ENCODE measurements at places on chromosomes 11 and 22. TPM values are rescaled to one million over a fixed set of nuclear protein-coding genes. Genes with fewer than 3 reads are reported as not detected.
A peak's percentile ranks its signal among the peaks of the same experiment; 100 is the strongest.

- no peak for DNase-seq
- H3K27ac ChIP-seq = no peak overlapping the region
- peaks cover 7% of the 10 kb centered on the region for H3K27me3 ChIP-seq
- no peaks in the 10 kb centered on the region for H3K36me3 ChIP-seq
- no peak overlapping the region for H3K4me3 ChIP-seq
Measured at GRCh38 chr11:112885744-112886433, 75.3 kb upstream of the NCAM1 start.

GRCh38 chr11:72758304-72758689 is 6.1 kb upstream of the ARAP1 start:
- H3K4me1 ChIP-seq = peaks cover 7% of the 10 kb centered on the region
- no peak for DNase-seq
- H3K36me3 ChIP-seq = no peaks in the 10 kb centered on the region
- no peak overlapping the region for H3K27ac ChIP-seq
- no peaks in the 10 kb centered on the region for H3K27me3 ChIP-seq
- no peak overlapping the region for H3K4me3 ChIP-seq

The GGT1 gene
- total RNA-seq = 2.4 TPM

GRCh38 chr11:126112547-126112946 is 49.9 kb upstream of the CDON start:
- no peak overlapping the region for H3K27ac ChIP-seq
- H3K4me3 ChIP-seq = no peak overlapping the region
- H3K4me1 ChIP-seq = peaks cover 32% of the 10 kb centered on the region
- H3K27me3 ChIP-seq = no peaks in the 10 kb centered on the region
- no peak for DNase-seq
- no peaks in the 10 kb centered on the region for H3K36me3 ChIP-seq

GRCh38 chr22:26550498-26551033 is 38.3 kb upstream of the TFIP11 start:
- peak overlapping the region; percentile 69 for H3K27ac ChIP-seq
- peaks cover 67% of the 10 kb centered on the region for H3K4me1 ChIP-seq
- no peaks in the 10 kb centered on the region for H3K36me3 ChIP-seq
- H3K27me3 ChIP-seq = no peaks in the 10 kb centered on the region
- DNase-seq = peak; percentile 62
- H3K4me3 ChIP-seq = no peak overlapping the region

- H3K4me1 ChIP-seq = no peaks in the 10 kb centered on the region
- no peaks in the 10 kb centered on the region for H3K36me3 ChIP-seq
- H3K27ac ChIP-seq = no peak overlapping the region
- no peaks in the 10 kb centered on the region for H3K27me3 ChIP-seq
- no peak for DNase-seq
Measured at GRCh38 chr11:59423835-59424234, 2.4 kb downstream of the OR5A2 start.

DNA sequence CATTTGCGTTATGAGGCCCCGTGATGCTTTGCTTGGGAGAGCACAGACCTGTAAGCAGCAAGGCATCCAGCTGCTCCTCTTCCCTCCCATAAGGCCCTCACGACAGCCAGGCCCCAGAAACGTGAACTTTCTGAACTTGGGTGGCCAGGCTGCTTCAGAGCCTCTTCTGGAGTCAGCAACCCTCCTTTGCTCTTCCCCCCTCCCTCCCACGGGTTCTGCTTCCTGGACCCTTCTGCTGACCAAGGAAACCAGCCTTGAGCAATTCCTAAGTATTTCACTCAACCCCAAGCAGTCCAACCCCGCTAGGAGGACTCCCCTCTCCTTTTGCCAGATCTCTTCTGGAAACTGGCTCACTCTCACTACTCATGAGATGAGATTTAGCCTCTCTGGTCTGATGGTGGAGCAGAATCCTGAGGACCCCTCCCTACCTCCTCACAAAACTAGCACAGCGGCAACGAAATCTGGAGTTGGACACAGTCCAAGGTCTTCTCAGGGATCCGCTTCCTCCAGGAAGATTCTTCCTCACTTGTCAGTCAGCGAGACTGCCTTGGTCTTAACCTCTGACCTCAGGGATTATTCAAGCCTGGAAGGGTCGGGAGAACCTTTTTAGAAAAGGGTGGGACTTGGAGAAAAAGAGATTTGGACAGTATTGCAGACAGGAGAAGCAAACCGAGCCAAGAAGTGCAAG is 86.2 kb downstream of the UBASH3B start:
- H3K27me3 ChIP-seq = no peaks in the 10 kb centered on the region
- H3K4me1 ChIP-seq = no peaks in the 10 kb centered on the region
- DNase-seq = peak; percentile 74
- peak overlapping the region; percentile 9 for H3K27ac ChIP-seq
- H3K36me3 ChIP-seq = no peaks in the 10 kb centered on the region

GRCh38 chr11:84142411-84142810 is 856.2 kb upstream of the CCDC90B start:
- H3K27me3 ChIP-seq = no peaks in the 10 kb centered on the region
- DNase-seq = no peak
- no peak overlapping the region for H3K4me3 ChIP-seq
- no peak overlapping the region for H3K27ac ChIP-seq
- no peaks in the 10 kb centered on the region for H3K4me1 ChIP-seq

GRCh38 chr11:47797633-47798032 is 30.5 kb upstream of the FNBP4 start:
- H3K27ac ChIP-seq = no peak overlapping the region
- H3K4me3 ChIP-seq = no peak overlapping the region
- DNase-seq = no peak
- peaks cover 89% of the 10 kb centered on the region for H3K36me3 ChIP-seq

GRCh38 chr11:14304601-14305000 is 54.4 kb downstream of the RRAS2 start:
- peaks cover 64% of the 10 kb centered on the region for H3K4me1 ChIP-seq
- no peaks in the 10 kb centered on the region for H3K27me3 ChIP-seq
- H3K4me3 ChIP-seq = no peak overlapping the region

DNA sequence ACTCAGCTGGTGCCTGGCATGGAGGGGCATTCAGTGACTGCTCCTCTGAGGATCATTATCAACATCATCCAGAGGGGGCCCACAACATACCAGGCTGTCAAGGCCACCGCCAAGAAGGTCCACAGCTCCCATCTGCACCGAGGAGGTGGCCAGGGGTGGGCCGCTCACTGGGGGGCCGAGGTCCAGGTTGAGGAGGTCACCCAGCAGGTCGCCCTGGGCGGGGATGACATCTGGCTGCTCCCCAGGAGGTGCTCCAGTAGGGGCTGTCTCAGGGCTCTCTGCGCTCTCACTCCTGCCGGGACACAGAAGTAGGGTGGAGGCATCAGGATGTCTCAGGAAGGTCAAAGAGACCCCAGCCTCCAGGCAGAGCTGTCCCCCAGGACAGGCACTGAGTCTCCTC is 25.1 kb upstream of the RASL10A start:
- H3K4me1 ChIP-seq = peaks cover 64% of the 10 kb centered on the region
- H3K27me3 ChIP-seq = no peaks in the 10 kb centered on the region
- no peak overlapping the region for H3K4me3 ChIP-seq

DNA sequence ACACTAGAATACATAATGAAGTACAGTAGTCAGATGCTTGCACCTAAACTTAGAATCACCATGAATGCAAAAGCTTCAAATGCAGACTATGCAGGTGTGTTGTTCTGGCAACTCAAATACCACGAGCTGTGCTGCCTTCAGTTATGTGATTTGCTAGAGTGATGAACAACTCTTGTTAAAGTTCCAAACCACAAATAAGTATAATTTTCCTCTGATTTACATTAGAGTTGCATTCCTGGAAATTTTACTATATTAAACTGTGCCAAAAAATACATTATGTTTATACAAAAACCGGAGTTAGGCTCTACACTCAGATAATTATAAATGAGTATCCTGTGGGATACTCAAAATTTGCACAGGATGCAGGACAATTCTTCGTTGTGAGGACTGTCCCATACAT is 3.0 kb downstream of the TMEM218 start:
- no peak overlapping the region for H3K4me3 ChIP-seq
- no peaks in the 10 kb centered on the region for H3K36me3 ChIP-seq
- H3K4me1 ChIP-seq = peaks cover 21% of the 10 kb centered on the region
- DNase-seq = no peak
- H3K27me3 ChIP-seq = no peaks in the 10 kb centered on the region

GRCh38 chr11:134558258-134558835 is 146.3 kb upstream of the B3GAT1 start:
- no peak overlapping the region for H3K27ac ChIP-seq
- no peak for DNase-seq
- no peak overlapping the region for H3K4me3 ChIP-seq
- no peaks in the 10 kb centered on the region for H3K27me3 ChIP-seq

GRCh38 chr11:71075871-71076420 is 176.4 kb downstream of the SHANK2 start:
- no peak for DNase-seq
- no peak overlapping the region for H3K4me3 ChIP-seq
- no peaks in the 10 kb centered on the region for H3K4me1 ChIP-seq
- no peak overlapping the region for H3K27ac ChIP-seq
- H3K36me3 ChIP-seq = no peaks in the 10 kb centered on the region

GRCh38 chr11:1112351-1113191 is 37.9 kb downstream of the MUC2 start:
- no peaks in the 10 kb centered on the region for H3K27me3 ChIP-seq
- DNase-seq = peak; percentile 30
- no peak overlapping the region for H3K4me3 ChIP-seq
- no peaks in the 10 kb centered on the region for H3K36me3 ChIP-seq
- no peaks in the 10 kb centered on the region for H3K4me1 ChIP-seq

DNA sequence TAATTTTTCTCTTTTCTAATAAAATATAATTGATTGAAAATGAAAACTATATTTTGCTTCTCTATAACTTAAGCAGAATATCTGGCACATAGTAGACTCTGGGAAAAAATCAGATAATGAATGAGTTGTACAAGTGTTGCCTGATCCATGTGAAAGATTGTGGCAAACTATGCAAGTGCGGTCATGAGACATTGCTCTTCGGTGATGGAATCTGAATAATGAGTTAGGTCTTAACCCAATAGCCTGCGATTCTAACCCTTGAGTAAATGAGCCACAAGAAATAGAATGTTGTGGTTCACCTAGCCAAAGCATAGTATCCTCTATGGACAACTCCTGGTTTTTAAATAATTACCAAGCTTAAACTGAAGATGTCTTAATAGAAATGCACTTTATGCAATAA is 333.7 kb upstream of the LUZP2 start:
- DNase-seq = no peak
- H3K36me3 ChIP-seq = no peaks in the 10 kb centered on the region
- no peaks in the 10 kb centered on the region for H3K4me1 ChIP-seq

- no peak for DNase-seq
- no peak overlapping the region for H3K4me3 ChIP-seq
- peaks cover 2% of the 10 kb centered on the region for H3K27me3 ChIP-seq
Measured at GRCh38 chr22:47457021-47457420, 694.6 kb downstream of the TBC1D22A start.

DNA sequence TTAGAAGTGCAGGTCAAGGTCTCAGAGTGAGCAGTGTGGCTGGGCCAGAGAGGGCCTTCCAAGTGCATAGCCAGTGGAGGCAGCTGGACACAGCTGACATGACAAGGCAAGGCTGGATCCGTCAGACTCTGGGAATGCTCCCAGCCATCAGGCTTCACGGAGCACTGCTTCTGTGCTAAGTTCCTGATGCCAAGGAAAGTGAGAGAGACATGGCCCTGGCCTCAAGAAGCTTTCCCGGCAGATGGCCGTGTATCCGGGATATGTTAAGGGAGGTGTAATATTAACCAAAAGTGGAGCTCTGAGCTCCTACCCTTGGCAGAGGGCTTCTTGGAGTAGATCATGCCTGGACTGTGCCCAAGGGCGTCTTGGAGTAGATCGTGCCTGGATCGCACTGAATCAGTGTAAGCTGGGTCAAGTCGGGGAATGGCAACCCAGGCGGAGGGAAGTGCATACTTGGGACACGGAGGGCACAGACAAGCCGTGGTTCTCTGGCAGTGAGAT is 7.4 kb upstream of the EFCAB6 start:
- no peak overlapping the region for H3K4me3 ChIP-seq
- H3K36me3 ChIP-seq = no peaks in the 10 kb centered on the region
- H3K27ac ChIP-seq = no peak overlapping the region
- DNase-seq = no peak
- H3K4me1 ChIP-seq = no peaks in the 10 kb centered on the region
- no peaks in the 10 kb centered on the region for H3K27me3 ChIP-seq

DNA sequence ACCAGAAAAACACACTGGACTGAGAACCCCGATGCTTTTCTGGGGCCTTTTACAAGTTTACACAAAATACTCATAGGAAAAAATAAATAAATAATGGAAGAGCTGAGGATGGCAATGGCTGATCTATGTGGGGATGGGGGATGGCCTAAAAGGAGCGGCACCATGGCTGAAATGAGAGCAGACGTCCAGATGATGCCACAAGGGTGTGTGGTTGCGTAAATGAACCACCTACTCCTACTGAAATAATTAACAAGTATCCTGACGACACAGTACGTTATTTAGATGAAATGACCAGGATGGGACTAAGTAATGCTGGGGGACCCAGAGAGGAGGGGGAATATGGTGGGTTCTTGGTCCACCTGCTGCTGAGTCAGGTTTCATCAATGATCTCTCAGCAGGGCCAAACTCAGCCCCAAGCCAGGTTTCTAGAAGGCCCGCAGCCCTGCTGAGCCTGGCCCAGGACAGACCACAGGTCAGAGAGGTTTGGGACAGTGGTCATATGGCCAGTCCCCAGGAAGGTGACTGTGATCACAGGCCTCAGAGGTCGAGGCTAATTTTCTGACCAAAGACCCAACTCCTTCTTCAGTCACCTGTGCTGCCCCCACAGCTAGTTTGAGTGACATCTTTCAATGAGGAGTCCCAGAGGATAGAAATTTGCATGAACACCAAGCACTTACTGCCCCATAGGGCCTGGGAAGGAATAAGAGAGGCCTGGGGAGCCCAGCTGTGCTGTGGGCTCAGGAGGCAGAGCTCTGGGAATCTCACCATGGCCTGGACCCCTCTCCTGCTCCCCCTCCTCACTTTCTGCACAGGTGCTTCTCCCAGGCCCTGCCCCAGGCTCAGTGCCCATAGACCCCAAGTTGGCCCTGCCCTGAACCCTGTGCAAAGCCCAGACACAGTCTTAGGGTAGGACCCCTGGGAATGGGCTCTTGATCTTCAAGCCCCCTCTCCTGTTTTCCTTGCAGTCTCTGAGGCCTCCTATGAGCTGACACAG is 76.3 kb upstream of the IGLL5 start:
- no peak for DNase-seq
- H3K27me3 ChIP-seq = no peaks in the 10 kb centered on the region
- H3K4me3 ChIP-seq = no peak overlapping the region
- H3K36me3 ChIP-seq = no peaks in the 10 kb centered on the region

The MS4A2 gene
- total RNA-seq = 0.20 TPM

The CEND1 gene
- total RNA-seq = not detected

GRCh38 chr11:97525273-97525672 is 1135.5 kb downstream of the JRKL start:
- H3K27me3 ChIP-seq = no peaks in the 10 kb centered on the region
- no peaks in the 10 kb centered on the region for H3K4me1 ChIP-seq
- H3K4me3 ChIP-seq = no peak overlapping the region
- no peak overlapping the region for H3K27ac ChIP-seq
- DNase-seq = no peak

- H3K4me3 ChIP-seq = no peak overlapping the region
- H3K27me3 ChIP-seq = peaks cover 4% of the 10 kb centered on the region
- no peak for DNase-seq
Measured at GRCh38 chr22:44546686-44547310, 48.8 kb upstream of the RTL6 start.

The MPZL3 gene
- 0.22 TPM for total RNA-seq

The RASSF10 gene
- 0.34 TPM for total RNA-seq

Data from psoas muscle (tissue), 8 donors.